ENCODE measurements at places on chromosomes 7 and 10. TPM values are rescaled to one million over a fixed set of nuclear protein-coding genes. Genes with fewer than 3 reads are reported as not detected.

The NUDCD3 gene
- 31.9 TPM for total RNA-seq

The COL13A1 gene
- total RNA-seq = 8.2 TPM

The NRCAM gene
- total RNA-seq = 2.5 TPM

GRCh38 chr7:22833113-22833855 is 10.6 kb upstream of the TOMM7 start:
- DNase-seq = no peak

DNA sequence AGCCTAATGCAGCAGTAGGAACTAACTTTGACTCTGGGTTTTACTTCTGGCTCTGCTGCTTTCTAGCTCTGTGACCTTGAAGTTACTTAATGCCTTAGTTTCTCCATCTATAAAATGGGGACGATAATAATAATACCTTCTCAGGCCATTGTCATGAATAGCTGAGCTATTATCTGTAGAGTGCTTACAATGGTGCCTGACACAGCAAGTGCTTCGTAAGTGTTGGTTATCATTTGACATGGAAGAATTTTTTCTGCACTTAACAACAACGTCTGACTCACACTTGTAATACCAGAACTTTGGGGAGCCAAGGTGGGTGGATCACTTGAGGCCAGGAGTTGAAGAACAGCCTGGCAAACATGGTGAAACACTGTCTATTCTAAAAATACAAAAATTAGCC is 140.5 kb downstream of the ARL4A start:
- DNase-seq = no peak

GRCh38 chr10:56082169-56082568 is 278.9 kb downstream of the ZWINT start:
- no peak for DNase-seq

- no peak for DNase-seq
These were observed 28.5 kb downstream of the PRLHR start for GRCh38 chr10:118566911-118567310.

GRCh38 chr10:34746094-34746493 is 69.0 kb downstream of the PARD3 start:
- DNase-seq = no peak

DNA sequence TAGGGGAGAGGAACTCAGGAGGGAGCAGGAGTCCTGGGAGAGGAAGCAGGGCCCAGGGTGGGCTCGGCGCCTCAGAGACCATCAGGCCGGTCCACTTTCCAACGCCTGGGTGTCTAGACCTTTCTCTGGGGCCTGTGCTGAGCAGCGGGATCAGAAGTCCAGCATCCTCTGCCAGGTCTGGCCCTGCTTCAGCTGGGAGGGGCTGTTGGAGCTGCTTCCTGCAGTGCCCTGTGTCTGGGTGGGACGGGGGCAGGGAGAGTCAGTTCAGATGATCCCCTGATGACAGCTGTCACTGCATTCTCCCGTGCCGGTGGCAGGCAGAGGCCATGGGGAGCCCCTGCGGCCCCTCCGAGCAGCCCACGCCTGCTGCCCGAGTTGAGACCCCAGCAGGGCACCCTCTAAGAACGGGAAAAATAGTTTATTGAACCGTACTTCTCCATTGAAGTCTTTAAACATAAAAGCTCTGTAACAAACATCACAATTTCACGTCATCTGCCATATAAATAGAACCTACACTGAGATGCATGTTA is 23.3 kb downstream of the AP5Z1 start:
- no peak for DNase-seq

DNA sequence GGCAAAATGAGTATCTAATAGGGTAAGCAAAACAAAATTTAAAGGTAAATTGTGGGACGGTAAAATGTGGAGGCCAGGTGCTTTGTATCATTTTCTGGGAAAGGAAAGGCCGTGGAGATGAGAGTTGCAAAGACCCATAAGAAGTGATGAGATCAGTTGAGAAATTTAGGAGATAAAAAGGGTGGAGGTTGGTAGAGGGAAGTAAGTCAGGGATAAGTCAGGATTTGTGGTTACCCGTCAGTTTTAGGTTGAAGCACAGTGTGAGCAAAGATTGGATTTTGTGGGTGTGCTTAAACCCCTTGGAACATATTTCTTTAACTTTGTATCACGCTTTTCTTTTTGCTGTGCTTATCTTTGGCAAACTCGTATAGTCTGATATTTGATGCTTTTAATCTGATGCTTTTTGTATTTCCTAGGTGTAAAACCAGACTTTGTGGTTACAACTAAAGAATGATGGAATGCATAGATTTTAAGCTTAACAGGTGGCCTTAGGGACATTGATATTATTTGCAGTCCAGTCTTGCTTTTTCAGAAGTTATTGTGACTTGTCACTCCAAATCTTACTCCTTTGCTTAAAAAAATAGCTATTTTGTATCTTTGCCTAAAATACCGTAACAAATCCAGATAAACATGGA is 1.2 kb downstream of the BTRC start:
- no peak for DNase-seq

DNA sequence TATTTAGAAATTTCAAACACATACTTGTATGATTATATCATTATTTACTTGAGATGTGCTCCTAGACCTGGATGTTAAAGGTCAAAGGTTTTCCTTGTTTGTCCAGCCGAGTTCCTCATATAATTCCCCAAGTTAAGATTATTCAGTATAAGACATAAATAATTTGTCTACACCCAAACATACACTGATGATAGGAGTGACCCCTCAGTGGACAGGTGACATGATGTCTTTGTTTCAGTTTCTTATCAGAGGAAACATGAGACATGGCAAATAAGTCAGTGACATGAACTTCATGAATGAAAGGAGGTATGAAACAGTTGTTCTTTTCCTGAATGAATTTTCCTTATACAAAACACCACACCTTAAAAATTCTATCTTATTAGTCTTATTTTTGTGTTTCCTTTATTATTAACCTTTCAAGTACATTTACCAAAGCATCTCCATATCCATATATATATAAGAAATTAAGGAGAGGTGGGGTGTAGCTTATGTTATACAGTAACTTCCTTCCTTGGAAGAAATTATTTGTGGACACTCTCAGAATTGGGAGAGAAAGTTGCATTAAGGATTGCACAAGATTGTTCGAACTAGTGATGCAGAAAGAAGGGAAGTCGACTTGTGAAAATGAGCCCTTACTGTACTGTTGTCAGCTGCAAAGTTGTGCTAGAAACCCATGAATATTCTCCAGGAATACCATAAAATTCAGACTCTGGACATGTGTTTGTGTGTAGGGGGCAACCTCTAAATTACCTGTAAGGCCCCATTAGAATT is 60.5 kb downstream of the POM121L12 start:
- no peak for DNase-seq

Data from transverse colon (tissue), 4 donors.